ENCODE measurements at places on chromosomes 16 and 17.

DNA sequence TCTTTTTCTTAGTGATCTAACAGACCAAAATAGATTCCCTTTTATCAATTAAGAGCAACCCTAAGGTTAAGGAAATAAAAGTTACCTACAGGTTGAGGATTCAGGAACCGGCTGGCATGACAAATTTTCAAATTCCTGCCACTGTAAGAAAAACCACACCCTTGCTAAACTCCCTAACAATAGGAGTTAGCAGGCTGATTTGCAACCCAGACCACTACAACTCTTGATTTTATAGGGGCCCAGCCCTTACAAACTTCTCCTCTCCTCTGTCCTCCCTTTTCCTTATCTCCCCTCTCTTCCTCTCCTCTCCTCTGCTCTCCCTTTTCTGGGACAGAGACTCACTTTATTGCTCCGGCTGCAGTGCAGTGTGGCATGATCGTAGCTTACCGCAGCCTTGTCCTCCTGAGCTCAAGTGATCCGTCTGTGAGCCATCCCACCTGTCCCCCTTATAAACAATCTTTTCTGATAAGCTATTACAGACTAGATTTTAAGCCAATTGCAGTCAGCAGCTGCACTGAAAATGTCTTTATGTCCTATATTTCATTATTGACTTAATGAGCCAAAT lies 418.9 kb downstream of the CDH8 start:
- DNase-seq, result no peak

DNA sequence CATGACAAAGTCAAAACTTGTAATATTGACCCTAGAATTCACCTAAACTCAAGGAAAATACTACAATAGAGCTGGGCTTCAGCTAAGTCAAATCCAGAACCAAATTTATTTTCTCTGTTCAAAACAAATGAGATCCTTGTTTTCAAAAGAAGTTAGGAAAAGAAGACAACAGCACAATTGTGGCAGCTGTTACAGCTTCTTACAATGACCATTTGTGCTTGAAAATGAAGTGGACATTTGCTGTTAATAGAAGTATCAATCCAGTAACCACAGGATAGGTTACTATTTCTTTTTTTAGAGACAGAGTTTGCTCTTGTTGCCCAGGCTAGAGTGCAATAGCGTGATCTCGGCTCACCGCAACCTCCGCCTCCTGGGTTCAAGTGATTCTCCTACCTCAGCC lies 44.4 kb downstream of the APPBP2 start:
- DNase-seq, result no peak

GRCh38 chr16:21650521-21650920 lies 1.9 kb downstream of the IGSF6 start:
- no peak for DNase-seq

DNA sequence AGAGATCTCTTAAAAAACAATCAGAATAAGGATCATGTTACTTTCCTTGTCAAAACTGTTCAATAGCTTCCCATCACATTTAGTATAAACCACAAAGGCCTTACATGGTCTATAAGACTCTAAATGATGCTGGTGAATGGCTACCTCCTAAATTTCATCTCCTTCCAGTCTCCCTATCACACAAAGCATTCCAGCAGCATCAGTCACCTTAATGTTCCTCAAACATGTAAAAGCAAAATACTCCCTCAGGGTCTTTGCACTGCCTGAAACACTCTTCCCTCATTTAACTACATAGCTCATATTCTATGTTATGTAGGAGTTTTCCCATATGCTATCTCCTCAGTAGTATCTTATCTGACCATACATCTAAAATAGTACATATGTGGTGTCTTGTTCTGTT lies 53.5 kb upstream of the INTS2 start:
- no peak for DNase-seq

DNA sequence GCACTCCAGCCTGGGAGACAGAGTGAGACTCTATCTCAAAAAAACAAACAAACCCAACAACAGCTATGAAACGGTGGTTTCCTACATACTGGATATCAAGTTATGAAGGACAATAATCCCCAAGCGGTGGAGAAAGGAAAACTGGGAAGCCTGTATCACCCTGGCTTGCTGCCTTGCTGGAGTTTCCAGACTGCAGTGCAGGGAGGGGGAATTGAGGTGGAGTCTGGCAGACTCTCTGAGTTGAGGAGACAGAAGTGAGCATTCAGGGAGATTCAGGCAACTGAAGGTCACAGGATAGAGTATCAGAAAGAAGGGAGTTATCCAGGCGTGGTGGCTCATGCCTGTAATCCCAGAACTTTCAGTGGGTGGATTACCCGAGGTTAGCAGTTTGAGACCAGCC lies 11.9 kb downstream of the QRICH2 start:
- no peak for DNase-seq

GRCh38 chr17:4573669-4574068 lies 10.7 kb upstream of the SMTNL2 start:
- no peak for DNase-seq

DNA sequence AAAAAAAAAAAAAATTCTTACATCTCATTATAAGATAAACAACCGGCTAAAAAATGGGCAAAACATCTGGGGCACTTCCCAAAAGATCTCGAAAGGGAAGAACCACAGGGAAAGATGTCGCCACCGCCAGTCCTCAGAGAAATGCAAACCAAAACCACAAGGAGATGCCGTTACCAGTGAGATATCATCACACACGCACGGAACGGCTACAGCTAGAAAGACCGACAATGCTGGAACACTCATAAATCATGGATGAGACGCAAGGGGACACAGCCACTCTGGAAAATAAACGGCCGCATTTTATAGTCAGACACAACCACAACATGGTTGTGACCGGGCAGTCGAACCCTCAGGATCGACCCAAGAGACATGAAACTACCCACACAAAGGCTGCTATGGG lies 24.5 kb downstream of the WDR45B start:
- no peak for DNase-seq

- no peak for DNase-seq
These were observed 52.3 kb downstream of the FOXK2 start for GRCh38 chr17:82571855-82572254.

- DNase-seq, result no peak
These were observed 49.8 kb downstream of the TMEM100 start for GRCh38 chr17:55672585-55673501.

DNA sequence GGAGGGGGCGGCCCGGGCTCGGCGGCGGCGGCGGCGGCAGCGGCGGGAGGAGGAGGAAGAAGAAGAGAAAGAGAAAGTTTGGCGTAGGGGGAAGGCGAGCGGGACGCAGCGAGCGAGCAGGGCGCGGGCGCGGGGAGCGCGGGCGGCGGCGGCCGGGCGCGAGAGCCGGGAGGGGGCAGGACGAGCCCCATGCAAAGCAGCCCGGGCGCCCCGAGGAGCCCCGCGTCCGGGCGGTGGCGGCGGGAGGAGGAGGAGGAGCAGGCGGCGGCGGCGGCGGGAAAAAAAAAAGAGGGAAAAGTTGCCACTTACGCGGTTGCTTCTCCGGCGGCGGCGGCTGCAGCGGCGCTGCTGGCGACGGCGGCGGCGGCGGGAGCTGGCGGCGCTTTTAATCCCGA lies 10.3 kb upstream of the ZFHX3 start:
- no peak for DNase-seq

DNA sequence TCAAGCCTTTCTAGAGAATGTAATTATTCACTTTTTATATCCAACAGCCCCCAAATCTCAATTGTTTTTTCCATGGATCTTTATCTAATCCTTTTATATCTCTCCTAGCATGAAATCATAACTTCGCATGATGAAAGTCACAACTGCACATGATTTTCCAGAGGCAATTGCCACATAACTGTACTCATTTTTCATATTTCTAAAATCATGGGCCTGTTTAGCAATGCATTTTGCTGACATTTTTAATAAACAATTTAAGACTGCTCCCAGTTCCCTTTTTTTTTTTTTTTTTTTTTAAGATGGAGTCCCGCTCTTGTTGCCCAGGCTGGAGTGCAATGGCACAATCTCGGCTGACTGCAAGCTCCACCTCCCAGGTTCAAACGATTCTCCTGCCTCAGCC lies 83.5 kb downstream of the VMP1 start:
- no peak for DNase-seq

GRCh38 chr17:76243826-76244679 lies 3.8 kb upstream of the RNF157 start:
- DNase-seq, result no peak

DNA sequence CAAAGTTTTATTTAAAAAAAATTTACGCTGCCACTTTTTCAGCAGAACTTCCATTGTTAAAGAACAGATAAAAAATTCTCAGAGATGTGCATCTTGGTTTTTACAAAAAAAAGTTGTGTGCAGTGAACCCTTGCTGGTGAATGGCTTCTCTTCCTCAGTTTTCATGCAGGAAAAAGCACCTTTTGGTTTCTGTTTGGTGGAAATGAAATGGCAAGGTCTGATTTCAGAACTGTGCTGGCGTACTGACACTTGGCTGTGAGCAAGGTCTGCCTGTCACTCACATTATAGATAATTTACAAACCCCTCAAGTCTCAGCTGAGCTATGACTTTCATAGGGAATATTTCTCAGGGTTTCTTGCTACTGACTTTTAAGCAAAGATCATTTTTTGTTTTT lies 5.7 kb upstream of the SALL1 start:
- DNase-seq, result no peak

GRCh38 chr17:45907750-45908395 lies 13.5 kb downstream of the MAPT start:
- no peak for DNase-seq

GRCh38 chr17:78815696-78816095 lies 24.9 kb downstream of the USP36 start:
- DNase-seq, result no peak

- DNase-seq, result no peak
These were observed 17.6 kb upstream of the SSTR5 start for GRCh38 chr16:1054660-1055556.

DNA sequence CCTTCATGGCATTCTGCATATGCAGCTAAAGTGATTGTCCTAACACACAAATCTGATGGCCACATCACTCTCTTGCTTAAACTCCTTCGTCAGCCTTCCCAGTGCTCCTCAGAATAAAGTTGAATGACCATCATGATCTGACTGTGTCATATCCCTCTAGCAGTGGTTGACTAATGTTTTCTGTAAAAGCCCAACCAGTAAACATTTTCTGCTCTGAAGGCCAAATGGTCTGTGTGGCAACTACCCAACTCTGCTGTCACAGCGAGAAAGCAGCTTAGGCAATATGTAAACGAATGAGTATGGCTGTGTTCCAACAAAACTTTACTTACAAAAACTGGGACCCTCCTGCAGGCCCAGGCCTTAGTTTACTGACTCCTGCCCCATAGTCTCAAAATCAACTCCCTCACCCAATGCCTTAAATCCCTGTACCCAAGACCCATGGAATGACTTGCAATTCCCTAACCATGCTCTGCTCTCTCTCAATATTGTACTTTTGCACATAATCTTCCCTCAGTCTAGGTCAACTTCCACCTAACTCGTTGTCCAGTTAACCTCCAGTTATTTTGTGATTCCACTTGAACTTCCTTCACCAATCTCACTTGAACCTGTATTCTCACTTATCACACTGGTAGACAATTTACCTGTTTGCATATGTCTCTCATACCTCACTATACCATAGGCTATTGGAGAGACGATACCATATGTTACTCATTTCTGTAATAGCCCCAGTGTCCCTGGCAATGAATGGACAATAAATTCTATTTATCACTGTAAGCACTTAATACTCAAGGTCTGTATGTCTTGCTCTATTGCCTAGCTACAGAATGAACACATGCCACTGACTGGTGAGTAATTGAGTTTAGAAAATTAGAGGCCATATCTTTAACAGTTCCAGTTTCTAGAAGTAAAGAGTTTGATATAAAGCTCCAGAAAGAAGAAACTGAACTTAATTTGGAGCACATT lies 29.1 kb downstream of the TMEM100 start:
- DNase-seq, result no peak

GRCh38 chr17:33639103-33639880 lies 346.2 kb upstream of the ASIC2 start:
- no peak for DNase-seq

- no peak for DNase-seq
These were observed 99.0 kb downstream of the C16orf78 start for GRCh38 chr16:49472598-49472997.

DNA sequence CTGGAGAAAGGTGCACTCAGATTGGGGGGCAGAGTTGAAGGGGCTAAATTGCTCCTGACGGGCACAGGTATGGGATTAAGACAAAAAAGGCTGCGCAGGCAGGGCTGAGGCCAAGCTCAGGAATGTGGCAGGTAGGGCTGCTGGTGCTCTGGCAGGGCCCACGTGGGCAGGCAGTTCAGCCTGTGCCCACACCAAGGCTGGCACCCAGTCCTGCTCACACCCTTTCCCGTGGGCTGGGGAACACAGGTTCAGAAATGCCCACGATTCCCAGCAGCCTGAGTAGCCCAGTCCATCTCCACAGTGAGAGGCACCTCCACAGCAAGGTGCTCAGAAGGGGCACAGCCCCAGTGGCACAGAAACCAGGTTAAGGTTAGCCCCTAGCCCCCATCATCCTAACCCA lies 4.4 kb downstream of the HDAC5 start:
- DNase-seq, result no peak

- no peak for DNase-seq
These were observed 74.1 kb upstream of the CDH11 start for GRCh38 chr16:65195998-65196397.

DNA sequence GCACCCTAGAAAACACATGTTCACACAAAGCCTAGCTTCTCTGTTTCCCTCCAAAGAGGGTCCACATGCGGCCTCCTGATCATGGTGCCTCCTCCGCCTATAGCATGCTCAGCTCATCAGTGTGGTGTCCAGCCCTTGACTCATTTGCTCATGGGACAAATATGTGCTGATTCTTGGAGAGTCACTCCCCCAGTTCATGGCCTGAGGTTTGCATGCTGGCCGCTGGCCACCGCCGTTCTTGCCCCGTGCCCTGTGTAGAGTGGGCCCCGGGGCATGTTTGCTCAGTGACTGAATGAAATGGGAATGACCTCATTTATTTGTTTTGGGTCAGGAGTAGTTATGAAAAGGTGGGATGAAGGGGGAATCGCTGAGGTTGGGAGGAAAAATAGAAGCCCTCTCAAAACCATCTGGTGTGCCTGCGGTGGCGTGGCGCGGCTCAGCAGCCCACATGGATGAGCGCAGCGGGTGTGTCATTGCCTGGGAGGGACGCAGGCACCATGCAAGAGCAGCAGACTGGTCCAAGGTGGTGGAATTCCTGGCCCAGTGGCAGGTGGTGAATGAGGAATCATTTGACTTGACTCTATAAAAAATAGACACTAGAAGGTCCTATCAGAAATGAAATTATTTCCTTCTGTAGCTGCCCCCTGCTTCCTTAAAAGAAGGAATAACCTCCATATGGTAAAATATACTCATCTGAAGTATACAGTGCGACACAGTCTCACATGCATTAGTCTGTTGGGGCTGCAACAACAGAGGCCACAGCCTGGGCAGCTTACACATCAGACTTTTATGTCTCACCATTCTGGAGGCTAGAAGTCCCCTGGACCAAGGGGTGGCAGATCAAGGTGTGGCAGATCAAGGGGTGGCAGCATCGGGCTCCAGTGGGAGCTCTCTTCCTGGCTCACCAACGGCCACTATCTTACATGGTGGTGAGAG lies 31.7 kb downstream of the CRISPLD2 start:
- DNase-seq, result no peak

GRCh38 chr16:79656553-79657115 lies 56.1 kb upstream of the MAF start:
- no peak for DNase-seq

Measured in stimulated activated CD8-positive, alpha-beta memory T cell treated with anti-CD3 and anti-CD28 coated beads, Interleukin-2, amount 100 ng/mL, for 1 hour (primary cell).